ENCODE measurements at places on chromosomes 16 and 17. TPM values are rescaled to one million over a fixed set of nuclear protein-coding genes. Genes with fewer than 3 reads are reported as not detected.

Gene ATP5PD
- total RNA-seq = 300 TPM

DNA sequence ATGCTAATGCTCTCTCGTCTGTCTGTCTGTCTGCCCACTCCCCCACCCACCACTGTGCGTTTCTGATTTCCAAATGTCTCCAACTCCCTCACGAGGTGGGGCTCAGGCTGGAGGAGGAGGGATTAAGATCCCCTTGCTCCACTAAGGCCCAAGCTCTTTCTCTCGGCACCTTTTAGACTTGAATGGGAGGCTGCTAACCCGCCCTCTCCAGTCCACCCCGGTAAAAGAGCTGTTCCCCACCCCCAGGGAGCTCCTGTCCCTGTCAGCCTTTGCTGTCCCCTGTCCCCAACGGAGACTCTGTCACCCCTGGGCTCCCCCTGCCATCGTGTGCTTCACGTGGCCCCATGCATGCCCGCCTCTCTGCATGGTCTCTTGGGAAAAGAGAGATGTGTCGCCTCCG lies 68.5 kb upstream of the PLCG2 start:
- DNase-seq = no peak

DNA sequence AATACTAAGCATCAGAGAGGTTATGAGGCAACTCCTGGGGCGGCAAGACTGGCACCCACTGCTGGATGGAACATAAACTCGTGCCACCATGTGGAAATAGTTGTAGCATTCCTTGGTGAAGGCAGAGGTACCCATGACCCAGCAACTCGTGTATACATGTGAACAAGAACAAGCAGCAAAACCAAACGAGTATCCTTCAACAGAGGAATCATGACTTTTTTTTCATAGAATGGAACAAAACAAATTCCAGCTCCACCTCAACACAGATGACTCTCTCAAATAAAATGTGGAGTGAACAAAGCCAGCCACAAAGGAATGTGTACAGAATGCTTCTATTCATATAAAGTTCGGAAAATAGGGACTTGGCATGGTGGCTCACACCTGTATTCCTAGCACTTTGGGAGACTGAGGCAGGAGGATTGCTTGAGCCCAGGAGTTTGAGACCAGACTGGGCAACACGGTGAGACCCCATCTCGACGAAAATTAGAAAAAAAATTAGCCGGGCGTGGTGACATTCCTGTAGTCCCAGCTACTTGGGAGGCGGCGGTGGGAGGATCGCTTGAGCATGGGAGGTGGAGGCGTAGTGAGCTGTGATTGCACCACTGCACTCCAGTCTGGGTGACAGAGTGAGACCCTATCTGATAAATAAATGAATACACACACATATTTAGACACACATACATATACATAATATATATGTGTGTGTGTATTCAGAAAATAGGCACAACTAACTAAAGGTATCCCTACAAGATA lies 35.3 kb downstream of the B9D1 start:
- no peak for DNase-seq

DNA sequence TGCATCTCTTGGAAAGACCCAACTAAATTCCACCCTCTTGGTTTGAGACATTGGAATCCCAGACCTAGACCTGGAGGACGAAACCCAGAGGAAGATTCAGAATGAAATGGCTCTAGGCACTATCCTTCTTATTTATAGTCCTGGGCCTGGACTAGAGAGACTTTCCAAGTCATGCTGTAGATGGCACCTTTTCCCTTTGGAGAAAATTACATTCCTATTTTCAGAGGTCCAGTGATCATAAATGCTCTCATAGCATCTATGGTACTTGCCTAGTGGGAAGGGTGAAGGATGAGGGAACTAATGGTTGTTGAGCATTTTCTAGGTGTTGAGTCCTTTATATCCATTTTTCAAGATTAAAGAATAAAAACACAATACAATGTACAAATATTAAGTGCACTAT lies 37.1 kb downstream of the SPACA3 start:
- DNase-seq = no peak

GRCh38 chr17:14289162-14289561 lies 11.7 kb upstream of the HS3ST3B1 start:
- DNase-seq = no peak

DNA sequence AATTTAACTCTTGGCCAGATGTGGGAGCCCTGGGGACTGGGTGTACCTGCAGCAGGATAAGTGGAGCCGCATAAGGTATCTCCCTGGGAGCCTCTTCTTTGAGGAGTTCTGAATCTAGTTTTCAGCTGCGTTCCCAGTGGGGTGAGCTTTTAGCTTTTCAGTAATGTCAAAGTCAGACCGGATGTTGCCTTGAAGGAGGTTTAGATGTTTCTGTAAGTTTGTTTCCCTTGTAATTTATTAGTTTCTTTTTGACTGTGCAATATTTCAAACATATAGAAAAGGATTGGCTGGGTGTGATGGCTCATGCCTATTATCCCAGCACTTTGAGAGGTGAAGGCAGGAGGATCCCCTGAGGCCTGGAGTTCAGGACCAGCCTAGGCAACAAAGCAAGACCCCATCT lies 98.6 kb upstream of the EEF2KMT start:
- DNase-seq = no peak

- no peak for DNase-seq
Measured at GRCh38 chr17:45404870-45405249, 27.8 kb downstream of the ARHGAP27 start.

Gene CYB561
- total RNA-seq = 29.6 TPM

Gene TOX3
- total RNA-seq = 0.15 TPM

DNA sequence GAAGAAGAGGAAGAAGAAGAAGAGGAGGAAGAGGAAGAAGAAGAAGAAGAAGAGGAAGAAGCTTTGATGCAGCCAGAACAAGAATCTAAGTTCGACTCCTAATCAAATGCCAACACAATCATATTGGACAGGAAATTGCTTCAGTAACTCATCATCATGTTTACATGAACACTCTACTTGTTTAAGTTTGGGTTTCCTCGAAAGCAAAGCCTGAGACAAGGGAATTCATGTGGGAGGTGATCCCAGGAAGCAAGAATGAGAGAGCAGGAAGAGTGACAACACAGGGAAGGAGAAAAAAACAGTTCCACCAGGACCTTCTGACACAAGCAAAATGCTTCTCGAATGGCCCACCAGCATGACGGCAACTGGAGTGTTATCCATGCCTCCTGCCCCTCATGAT lies 279.0 kb downstream of the PMP22 start:
- no peak for DNase-seq

Gene NT5C3B
- total RNA-seq = 69.1 TPM

GRCh38 chr17:62680541-62681052 lies 53.1 kb downstream of the MRC2 start:
- DNase-seq = no peak

Gene MYL4
- 1.1 TPM for total RNA-seq

- no peak for DNase-seq
Measured at GRCh38 chr17:69593351-69593715, 178.8 kb downstream of the MAP2K6 start.

GRCh38 chr16:1535391-1536291 lies 2.2 kb downstream of the TMEM204 start:
- DNase-seq = no peak

Gene ZNF629
- 17.5 TPM for total RNA-seq

GRCh38 chr16:53643474-53643873 lies 60.2 kb downstream of the RPGRIP1L start:
- DNase-seq = no peak

GRCh38 chr17:75269844-75270217 lies 1.2 kb downstream of the MIF4GD start:
- DNase-seq = no peak

Gene SMIM5
- not detected for total RNA-seq

DNA sequence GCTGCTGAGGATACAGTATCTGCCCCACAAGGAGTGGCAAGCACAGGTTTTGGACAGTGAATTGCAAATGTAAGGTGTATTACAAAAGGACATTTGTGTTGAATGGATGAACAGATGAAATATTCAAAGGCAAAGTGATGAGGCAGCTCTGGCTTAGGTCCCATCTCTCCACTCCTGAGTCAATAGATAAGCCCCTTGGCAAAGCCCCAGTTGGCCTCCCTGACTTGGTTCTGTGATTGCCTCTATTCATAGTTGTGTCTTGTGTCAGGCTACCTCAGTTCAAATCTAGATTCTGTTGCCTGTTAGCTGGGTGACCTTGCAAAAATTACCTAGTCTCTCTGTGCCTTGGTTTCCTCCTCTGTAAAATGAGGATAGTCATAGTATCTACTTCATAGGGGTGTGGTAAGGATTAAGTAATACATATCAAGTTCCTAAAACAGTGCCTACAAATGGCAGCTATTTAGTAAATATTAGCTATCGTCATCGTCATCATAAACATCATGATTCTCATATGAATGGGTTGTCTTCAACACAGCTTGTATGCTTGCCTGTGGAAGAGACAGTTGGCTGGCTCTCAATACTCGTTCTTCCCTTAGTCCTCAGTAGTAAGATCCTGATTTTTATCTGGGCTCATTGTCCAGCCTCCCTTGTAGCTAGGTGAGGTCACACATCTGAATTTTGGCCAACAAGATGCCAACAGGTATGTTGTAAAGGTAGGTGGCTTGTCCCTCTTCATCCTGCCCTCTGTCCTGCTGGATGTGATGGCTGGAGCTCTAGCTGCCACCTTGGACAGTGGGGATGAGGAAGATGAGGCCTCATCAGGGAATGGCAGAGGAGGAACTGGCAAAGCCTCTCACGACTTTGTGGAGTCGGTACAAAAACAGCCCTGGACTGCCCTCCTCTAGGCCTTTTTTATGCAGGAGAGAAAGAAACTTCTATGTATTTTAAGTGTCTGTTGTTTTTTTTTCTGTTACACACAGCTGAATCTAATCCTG lies 2.1 kb upstream of the MFAP4 start:
- no peak for DNase-seq

DNA sequence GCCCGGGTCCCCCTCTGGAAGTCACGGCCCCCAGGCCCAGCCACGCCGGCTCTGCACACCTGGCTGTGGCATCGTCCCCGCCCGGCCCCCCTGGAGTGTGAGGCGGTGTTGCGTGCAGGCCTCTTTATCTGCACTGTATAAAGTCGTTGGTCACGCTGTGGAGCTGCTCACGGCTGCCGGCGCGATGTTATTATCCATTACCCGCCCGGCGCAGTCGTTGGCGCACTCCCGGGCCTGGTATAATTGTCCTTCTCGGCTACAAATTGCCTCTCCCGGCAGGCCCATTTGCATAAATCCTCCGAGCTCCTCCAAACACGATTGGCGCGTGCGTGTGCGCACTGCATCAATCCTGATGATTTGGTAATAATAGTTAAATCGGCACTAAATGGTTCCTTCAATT lies 57.8 kb downstream of the BAHCC1 start:
- DNase-seq = no peak

Gene TRIM65
- 43.2 TPM for total RNA-seq

Gene BRIP1
- 4.6 TPM for total RNA-seq

Gene SLC6A2
- not detected for total RNA-seq

DNA sequence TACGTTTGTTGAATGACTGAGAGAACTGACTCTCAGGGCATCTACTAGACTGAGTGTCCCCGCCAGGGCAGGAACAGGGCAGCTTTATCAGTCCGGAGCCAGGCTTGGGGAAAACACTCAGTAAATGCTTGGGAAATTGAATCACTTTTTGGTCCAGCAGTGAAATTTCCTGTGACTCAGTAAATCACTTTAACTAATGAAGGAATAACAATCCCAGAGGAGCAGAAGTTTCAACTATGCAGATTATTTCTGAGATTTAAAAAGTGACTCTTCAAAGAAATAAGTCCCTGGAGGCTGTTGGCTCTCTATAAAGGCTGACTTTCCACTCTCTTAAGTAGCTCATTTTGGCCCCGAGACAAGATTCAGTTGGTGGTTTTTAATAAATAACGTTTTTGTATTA lies 101.8 kb downstream of the FOXL1 start:
- DNase-seq = peak; percentile 87

GRCh38 chr16:76176616-76177015 lies 100.6 kb upstream of the CNTNAP4 start:
- no peak for DNase-seq

Gene KRT39
- total RNA-seq = not detected

- DNase-seq = no peak
Measured at GRCh38 chr17:5592382-5592781, 8.1 kb upstream of the NLRP1 start.

All from glomerular endothelial cell (primary cell).